ENCODE measurements at places on chromosomes 3 and 15.

GRCh38 chr3:171932153-171932611 lies 89.0 kb downstream of the TMEM212 start:
- no peak for DNase-seq

DNA sequence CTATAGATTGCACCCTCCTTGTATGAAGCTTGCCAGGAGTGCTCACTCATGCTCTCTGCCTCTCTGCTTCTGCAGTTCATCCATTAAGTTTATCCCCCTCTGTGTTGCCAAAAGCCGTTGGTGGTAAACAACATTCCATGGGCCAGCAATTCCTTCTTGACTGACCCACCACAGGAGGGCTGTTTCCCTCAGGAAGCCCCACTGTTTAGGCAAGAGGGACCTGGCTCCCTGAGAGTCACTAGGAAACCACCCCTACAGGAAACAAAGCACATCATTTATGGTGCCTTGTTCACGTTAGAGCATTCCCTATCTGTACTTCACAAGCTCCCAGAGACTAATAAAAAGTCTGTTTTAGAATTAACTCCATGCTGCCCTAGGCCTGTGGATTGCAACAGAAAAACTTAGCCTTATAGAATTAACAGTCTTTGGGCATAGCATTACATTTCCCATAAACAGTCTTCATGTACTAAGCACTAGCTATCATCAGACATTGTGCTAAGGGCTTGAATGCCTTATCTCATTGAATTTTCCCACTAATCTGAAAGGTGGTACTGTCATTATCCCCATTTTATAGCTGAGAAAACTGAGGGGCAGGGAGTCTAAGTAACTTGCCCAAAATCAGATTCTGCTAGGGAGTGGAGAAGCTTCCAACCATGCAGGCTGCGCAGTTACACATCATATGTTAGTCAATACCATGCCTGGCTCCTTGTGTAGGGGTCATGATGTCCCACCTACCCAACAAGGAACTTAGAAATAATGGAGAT lies 149.9 kb downstream of the SHQ1 start:
- DNase-seq: no peak

DNA sequence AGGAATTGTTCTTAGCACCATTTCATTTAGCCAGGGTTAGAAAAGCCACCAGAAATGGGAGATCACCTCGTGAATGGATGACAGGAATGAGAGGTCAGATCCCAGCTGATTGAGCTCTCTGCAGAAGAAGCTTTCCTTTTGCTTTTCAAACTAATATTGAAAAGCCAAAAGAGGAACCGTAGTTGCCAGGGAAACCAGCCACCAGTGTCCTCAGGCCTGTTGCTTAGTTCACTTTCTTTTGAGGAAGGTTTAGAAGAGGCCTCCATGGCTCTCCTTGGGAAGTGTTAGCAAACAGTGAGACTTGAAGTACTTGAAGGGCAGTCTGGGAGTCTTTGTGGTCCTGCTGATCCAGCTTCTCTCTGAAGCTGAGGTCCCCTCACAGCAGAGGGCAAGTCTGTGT lies 7.4 kb upstream of the CCK start:
- DNase-seq: no peak

DNA sequence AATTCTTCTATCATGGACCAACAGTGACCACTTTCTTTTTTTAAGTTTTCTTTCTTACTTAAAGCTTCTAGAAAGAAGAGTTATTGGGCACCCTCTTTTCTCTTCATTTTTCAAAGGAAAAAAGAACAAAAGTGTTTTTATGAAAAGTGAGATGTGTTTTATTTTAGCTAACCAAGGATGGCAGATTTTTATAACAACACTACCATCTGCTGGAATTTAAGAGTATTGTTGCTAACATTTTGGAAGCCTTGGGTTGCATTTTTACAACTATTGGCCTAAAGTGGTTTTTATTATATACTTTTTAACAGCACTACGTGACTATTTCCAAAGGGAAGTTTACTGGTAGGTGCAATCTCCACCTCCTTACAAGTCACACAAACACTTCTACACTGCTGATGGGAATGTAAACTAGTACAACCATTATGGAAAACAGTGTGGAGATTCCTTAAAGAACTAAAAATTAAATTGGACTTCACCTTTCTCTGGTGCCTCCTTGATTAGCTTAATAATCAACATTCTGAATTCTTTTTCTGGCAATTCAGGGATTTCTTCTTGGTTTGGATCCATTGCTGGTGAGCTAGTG lies 237.7 kb upstream of the AGTR1 start:
- peak; percentile 37 for DNase-seq

DNA sequence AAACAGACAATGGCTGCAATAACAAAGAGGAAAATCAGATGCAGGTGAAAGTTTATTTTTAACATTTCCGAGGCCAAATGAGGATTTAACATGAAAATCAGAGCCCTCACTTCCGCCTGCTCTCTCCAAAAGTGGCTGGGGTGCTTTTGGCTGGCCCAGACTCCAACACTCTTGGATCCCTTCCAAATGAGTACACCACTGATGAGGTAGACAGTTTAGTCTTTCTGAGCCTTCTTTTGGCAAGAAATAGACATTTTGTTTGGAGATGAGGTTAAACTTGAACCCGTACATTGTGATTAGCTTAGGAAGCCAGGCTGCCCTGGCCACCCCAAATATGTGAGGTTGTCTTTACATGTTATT lies 51.0 kb upstream of the TRA2B start:
- no peak for DNase-seq

GRCh38 chr3:133799794-133800585 lies 5.6 kb upstream of the SRPRB start:
- DNase-seq: peak; percentile 49

DNA sequence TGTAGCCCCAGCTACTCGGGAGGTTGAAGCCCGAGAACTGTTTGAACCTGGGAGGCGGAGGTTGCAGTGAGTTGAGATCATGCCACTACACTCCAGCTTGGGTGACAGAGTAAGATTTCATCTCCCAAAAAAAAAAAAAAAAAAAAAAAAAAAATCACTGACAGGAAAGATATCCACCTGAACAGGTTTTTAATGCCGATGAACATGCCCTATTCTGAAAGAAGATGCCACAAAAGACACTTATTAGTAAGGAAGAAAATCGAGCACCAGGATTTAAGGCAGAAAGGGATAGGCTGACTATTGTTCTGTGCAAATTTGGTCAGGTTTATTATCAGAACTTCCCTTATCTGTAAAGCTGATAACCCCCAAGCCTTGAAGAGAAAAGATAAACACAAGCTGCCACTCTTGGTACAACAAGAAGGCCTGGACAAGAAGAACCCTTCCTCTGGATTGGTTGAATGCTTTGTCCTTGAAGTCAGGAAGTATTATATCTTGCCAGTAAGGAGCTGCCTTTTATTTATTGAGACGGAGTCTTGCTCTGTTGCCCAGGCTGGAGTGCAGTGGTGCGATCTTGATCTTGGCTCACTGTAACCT lies 2.7 kb upstream of the PARP16 start:
- DNase-seq: no peak

DNA sequence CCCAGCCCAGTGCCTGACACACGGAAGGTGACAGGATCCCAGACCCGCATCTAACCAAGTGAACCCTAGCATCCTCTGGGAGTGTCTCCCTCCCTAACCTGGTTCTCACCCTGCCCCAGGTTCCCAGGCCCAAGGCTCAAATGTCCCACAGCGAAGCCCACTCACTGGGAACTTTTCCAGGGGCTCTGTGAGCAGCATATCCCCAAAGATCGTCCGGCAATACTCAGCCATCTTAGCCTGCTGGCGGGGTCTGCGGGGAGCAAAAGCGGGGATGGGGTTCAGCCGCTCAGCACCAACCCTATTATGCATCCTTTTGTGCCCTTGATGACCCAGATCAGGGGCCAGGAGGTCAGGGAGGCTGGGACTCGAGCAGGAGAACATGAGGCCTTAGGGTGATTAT lies 10.4 kb downstream of the PLCB2 start:
- no peak for DNase-seq

Measured in NAMALWA (cell line).